ENCODE measurements at places on chromosomes 1 and 21.

DNA sequence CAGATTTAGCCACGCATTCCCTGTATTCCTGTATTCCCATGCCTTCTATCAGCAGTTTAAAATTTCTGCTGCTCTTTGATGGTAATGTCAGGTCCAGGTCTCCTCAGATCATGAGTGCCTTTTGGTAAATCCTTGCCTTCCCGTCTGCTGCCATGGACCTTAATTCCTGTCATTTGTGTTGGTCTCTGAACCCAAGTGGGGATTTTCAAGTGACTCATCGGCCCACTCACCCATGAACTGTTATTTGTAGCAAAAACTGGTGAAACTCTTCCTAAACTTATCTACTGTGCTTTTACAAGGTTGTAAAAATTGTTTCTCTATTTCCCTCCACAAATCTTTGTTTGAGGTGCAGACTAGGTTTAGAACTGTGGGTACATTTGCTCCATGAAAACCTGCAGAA, 47.4 kb downstream of the ACTN2 start:
- DNase-seq: no peak

DNA sequence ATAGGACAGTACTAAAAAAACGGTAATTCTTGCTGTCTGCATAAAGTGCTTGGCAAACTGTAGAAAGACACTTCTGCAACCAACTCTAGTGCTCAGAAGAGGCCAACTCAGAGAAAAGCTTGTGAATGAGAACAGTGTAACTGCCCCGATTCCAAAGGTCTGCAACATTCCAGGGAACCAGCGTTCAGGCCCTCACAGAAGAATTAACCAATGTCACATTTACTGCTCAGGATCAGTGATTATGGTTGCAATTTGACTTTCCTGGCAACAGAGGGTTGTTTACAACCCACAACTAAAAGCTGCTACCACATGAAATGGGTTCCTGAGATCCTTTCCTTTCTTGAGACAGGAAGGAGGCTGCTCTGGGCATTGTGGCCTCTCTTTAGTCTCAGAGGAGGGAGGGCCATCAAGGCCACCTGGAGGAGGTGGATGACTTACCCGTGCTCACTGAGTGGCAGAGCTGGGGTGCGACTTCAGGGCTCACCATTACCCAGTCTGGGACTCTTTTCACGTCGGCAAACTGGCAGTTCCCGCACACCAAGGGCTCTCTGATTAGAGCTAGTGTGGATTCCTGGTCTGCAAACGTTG, 15.3 kb downstream of the SRSF4 start:
- no peak for DNase-seq

GRCh38 chr1:53581476-53581875, 122.3 kb downstream of the DMRTB1 start:
- no peak for DNase-seq

- no peak for DNase-seq
Observed at GRCh38 chr1:230299191-230300006, 126.7 kb downstream of the PGBD5 start.
